ENCODE measurements at places on chromosomes 6 and 20. TPM values are rescaled to one million over a fixed set of nuclear protein-coding genes. Genes with fewer than 3 reads are reported as not detected.

Gene NKX2-2
- not detected for total RNA-seq

- no peak for DNase-seq
Measured at GRCh38 chr20:39717936-39718335, 755.8 kb downstream of the DHX35 start.

DNA sequence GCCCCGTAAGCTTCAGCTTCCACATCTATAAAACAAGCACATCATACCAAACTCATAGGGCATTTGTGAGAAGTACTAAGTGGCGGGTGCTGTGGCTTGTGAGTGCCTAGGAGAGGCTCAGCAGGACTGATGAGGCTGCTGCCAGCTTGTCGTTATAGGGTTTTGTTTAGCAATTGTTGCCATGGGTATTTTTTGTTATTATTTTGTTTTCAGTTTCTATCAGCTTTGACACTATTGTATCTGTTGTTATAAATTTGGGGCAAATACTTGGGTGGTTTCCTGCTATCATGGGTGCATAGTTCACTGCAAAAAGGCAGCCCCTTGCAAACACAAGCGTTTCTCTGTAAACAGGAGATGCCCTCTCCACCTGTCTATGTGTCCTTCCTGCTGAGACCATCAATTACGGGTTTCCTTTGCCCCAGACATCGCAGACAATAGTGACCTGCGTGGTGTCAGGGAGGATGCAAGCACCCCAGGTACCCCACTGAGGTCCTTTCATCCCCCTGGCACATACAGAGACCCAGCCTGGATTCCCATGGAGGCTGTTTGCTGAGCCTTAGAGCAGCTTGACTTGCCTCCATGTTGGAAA lies 3.1 kb upstream of the CCDC167 start:
- no peak for DNase-seq

Gene TRIM31
- total RNA-seq = not detected

DNA sequence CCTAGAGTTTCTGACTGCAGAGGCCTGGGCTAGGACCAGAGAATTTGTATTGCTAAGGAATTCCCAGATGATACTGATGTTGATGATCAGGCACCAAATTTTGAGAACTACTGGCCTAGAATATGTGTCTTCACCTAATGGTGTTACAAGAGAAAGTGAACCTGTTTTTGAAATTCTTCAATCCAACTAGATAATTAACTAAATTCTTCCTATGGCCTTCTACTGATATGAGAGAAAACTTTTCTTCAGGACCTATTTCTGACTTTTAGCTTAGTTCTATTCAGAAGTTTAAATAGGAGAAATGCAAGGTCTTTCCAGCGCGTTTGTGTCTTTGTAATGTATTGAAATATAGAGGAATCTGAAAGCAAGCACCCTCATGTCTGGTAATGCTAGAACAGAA lies 7.3 kb downstream of the NKAIN2 start:
- DNase-seq = no peak

GRCh38 chr6:159104931-159105330 lies 60.1 kb upstream of the TAGAP start:
- DNase-seq = no peak

DNA sequence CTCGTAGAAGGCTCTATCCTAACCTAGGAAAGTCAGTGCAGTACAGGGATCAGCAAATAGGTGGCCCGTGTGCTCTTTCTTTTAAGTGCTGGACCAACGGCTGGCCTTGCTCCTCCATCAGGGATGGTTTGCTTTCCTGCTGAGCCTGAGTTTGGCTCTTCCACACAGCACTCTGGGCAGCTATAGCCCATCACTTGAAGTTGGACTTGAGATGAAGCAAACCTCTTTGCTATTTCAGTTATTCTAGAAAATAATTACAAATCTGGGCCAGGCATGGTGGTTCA lies 66.9 kb upstream of the KCNK16 start:
- DNase-seq = peak; percentile 3

Gene TMC2
- not detected for total RNA-seq

Gene CD24
- total RNA-seq = 1.3 TPM

Gene BMP2
- total RNA-seq = 4.3 TPM

GRCh38 chr6:3117912-3118352 lies 579 bp upstream of the BPHL start:
- DNase-seq = no peak

DNA sequence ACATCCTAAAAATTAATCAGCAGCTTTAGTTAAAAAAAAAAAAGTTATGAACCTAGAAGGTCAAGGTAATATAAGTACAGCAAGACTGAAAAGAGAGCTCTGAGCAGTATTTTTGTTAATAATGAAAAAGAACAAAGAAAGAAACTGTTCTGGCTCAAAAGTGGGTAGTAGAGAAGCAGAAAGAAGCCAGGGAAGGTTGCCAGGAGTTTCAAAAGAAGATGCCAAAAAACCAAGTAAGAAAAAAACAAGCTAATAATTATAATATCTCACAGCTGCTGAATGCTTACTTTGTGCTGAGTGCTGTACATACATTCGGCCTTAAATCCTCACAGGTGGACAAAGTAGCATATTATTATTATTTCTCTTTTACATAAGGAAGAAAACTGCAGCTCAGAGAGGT lies 31.9 kb downstream of the NRSN1 start:
- no peak for DNase-seq

- DNase-seq = no peak
Measured at GRCh38 chr6:113317891-113318574, 539.1 kb upstream of the MARCKS start.

Gene SLC22A1
- total RNA-seq = 0.32 TPM

- no peak for DNase-seq
Measured at GRCh38 chr20:51687108-51687507, 81.1 kb downstream of the ATP9A start.

DNA sequence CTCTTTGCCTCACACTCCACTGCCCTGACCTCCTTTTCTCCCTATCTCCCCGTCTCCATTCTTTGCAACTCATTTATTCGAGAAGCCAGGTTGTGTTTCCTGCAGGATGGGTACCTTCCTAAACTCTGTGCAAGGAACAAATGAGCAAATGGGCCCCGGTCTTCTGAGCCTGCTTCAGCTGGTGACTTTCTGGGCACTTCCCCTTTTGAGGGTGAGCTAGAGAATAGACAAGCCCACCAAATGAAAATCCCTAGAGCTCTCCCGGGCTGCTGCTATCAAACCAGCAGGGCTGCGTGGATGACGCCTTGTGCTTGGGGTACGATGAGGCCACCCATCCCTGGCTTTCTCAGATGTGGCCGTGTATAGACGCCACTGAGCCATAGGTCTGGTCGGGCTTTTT lies 91.0 kb upstream of the FOXA2 start:
- DNase-seq = no peak

DNA sequence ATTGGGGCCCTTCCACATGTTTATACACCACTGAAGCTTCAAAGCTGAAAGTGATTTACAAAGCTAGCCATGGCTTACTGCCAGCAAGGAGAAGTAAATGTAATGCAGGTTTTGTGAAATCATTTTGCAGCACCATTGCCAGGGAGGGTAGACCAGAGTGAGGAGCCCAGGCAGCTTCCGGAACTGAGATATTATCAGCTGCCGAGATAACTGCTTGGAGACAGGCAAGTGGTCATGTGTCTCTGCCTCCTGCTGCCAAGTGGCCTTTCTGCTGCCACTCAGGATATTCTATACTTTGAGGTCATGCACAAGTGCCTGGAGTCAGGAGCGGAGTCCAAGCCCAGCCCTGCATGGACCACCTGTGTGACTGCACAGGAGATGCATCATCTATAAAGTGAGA lies 160.2 kb downstream of the SYNDIG1 start:
- DNase-seq = peak; percentile 8

Gene BMP6
- total RNA-seq = under 0.01 TPM

DNA sequence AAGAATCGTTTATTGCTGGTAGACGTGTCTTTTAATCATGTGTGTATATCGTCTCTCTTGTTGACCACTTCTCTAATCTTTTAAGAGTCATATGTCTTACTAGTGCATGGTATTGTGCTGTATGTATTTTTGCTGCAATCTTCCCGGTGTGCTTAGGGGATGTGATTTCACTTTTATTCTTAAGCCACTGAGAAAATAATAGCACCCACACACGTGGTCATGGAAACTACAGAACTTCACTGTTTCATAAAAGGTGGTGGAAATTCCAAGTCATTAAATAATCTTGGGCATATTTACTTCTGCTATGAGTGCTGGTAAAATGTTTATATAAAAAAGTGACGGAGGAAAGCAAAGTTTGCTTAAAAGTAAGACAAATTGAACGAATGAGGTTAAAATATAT lies 3.0 kb upstream of the CDYL start:
- no peak for DNase-seq

- no peak for DNase-seq
Measured at GRCh38 chr6:74579047-74579446, 626.8 kb downstream of the COL12A1 start.

Gene GLP1R
- not detected for total RNA-seq

- peak; percentile 59 for DNase-seq
Measured at GRCh38 chr6:157033428-157034140, 256.4 kb downstream of the ARID1B start.

Gene MEP1A
- total RNA-seq = not detected

DNA sequence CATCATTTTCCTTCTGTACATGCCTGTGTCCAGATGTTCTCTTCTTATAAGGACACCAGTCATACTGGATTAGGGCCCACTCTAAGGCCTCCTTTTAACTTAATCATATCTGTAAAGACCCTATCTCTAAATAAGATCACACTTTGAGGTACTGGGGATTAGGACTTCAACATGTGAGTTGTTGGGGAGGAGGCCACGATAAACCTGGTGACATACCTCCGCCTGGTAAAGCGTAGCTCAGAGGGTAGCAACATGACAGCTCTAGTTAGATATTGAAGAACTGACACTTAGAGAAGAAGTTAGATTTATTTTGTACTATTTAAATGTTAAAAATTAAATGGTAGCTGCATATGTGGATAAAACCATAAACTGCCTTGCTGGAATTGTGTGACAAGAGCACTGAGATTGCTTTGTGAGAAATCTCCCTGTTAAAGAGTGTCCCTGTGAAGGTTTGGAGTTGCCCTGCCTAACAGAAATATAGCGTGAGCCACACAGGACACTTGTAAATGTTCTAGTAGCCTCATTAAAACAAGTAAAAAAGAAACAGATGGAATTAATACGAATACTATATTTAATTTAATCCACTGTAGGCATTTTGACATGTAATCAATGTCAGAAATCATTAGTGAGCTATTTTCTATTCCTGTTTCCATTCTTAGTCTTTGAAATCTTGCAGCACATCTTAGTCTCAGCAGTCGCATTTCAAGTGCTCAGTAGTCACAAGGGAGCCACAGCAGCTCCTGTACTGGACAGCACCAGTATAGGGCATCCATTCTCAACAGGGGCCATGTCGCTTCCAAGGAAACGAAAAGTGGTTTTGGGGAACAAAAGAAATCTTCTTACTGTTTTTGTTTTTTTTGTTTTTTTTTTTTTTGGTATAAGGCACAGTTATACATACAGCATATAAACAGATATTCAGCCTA lies 13.4 kb downstream of the PLCB1 start:
- DNase-seq = no peak

- peak; percentile 14 for DNase-seq
Measured at GRCh38 chr6:90610751-90611542, 24.1 kb upstream of the MAP3K7 start.

DNA sequence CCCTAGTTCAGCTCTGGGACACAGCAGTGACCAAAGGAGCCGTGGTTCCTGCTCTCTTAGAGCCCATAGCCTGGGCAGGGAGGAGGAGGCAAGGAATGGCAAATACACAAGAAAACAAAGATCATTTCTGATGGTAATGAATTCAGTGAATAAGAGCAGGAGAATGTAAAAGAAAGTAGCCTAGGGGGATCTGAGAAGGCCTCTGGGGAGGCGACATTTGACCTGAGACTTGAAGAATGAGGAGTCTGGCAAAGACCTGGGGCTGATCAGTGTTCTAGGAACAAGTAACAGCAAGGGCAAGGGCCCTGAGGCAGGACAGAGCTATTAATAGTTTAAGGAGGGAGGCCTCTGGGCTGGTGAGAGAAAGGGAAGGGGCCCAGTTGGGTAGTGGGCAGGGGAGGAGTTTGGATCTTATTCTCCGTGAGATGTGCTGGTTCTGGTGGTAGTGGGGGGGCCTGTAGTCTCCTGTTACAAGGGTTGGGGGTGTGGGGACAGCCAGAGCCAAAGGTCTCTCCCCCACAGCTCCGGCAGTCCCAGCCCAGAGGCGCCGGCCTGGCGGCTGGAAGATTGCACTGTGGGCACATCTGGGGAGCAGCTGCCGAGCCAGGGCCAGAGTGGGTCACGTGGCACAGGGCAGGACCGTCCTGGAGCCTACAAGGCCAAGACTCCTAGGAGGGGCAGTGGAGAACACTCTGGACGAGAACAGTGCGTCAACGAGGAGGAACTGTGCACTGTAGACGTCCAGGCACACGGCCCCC lies 9.3 kb upstream of the ID1 start:
- peak; percentile 99 for DNase-seq

DNA sequence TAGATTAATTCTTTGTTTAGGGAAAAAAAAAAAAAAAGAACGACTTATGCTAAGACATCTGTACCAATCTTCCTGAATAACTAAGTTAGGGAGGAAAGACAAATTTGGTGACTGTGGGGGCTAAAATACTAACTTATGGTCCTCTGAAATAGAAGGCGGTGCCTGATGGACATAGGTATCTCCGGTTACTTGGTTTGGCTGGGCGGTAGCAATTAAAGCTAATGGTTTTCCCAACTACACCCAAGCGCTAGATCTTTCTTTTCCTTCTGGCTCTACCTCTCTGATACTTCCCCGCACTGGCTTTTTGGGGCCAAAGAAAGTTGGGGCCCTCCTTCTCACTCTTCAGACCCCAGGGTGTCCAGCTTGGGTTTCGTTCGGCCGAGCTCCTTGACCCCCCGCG lies 1.0 kb upstream of the RBM24 start:
- no peak for DNase-seq

Gene KIF13A
- 53.8 TPM for total RNA-seq

Gene SRSF12
- total RNA-seq = under 0.01 TPM

Gene GPX5
- not detected for total RNA-seq
